ENCODE measurements at places on chromosomes 5 and 9. TPM values are rescaled to one million over a fixed set of nuclear protein-coding genes. Genes with fewer than 3 reads are reported as not detected.

DNA sequence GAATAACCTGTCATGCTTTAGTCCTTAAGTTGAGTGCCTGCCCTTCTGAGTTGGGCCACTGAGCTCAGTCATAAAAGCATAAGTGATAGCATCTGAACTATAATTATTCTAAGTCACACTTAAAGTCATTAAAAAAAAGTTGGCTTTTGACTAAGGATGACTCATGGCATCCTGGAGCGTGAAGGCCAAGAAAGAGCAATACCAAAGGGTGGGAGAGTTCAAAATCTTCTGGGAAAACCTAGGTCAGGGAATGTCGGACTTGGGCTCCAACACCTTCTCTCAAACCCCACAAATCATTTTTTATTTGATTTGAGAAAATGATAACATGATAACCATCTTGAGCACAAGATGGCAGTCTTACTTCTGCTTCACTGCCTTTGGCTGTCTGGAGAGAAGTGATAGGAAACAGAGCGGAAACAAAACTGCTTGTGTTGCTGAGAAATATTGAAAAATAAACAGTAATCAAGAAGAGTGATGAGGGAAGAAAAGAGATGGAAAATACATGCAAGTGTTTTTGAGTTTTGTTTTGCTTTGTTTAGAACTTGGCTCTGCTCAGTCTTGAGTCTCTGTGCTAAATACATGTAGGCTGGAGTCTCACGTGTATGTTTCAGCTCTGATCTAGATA, 16.9 kb upstream of the NTRK2 start:
- peaks cover 3% of the 10 kb centered on the region for H3K27me3 ChIP-seq
- H3K4me1 ChIP-seq = no peaks in the 10 kb centered on the region
- H3K4me3 ChIP-seq = no peak overlapping the region
- no peaks in the 10 kb centered on the region for H3K36me3 ChIP-seq

GRCh38 chr5:111973961-111974360, 217.0 kb upstream of the NREP start:
- H3K4me1 ChIP-seq = no peaks in the 10 kb centered on the region
- DNase-seq = no peak
- no peak overlapping the region for H3K27ac ChIP-seq
- peaks cover 7% of the 10 kb centered on the region for H3K27me3 ChIP-seq

HMCN2 gene
- total RNA-seq = not detected

TLX3 gene
- not detected for total RNA-seq

NLN gene
- total RNA-seq = 32.4 TPM

DNA sequence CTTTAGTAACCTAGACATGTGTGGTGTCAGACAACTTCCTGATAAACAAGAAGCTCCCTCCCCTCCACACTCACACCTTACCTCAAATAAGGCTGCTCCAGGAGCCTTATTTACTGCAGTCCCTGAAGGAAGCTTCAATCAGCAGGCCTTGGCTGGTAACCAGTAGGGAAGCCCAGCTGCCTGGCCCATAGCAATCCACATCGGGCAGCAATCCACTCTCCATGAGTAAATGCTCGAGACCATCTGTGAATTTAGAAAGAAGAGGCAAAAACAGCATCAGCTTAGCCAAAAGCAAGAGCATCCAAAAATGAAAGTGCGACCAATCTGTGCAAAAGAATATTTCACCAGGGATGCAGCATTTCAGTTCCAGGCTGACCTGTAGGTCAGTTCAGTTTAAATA, 213.3 kb upstream of the TUSC1 start:
- no peaks in the 10 kb centered on the region for H3K4me1 ChIP-seq
- no peak overlapping the region for H3K4me3 ChIP-seq
- no peak for DNase-seq
- no peaks in the 10 kb centered on the region for H3K36me3 ChIP-seq

DNA sequence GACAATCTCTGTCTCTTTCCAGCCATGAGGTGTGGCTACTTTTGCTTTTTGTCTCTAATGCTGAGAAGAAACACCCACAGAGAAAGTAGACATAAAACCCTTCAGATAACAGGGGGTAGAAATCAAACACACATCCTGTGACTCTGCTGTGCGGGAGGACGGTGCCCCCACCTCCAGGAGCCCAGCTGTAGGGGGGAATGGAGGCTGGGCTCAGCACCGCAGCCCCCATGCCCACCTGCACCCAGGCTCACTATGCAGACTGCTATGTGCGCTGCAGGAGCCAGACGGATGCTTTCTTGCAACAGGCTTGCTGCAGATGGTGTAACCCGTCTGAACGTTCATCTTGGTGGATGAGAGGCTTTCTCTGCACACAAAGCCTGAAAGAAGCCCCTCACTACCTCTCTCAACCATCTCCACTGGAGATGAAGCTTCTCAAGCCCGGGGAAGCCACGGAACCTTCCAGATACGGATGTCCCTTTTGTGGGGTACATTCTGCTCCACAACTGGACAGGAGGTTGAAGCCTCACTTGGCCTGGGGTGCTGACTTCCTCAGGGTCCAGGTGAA, 207.2 kb downstream of the GADD45G start:
- H3K27me3 ChIP-seq = peaks cover 8% of the 10 kb centered on the region
- H3K36me3 ChIP-seq = no peaks in the 10 kb centered on the region
- no peak overlapping the region for H3K27ac ChIP-seq
- no peak overlapping the region for H3K4me3 ChIP-seq
- H3K4me1 ChIP-seq = peaks cover 10% of the 10 kb centered on the region

DNA sequence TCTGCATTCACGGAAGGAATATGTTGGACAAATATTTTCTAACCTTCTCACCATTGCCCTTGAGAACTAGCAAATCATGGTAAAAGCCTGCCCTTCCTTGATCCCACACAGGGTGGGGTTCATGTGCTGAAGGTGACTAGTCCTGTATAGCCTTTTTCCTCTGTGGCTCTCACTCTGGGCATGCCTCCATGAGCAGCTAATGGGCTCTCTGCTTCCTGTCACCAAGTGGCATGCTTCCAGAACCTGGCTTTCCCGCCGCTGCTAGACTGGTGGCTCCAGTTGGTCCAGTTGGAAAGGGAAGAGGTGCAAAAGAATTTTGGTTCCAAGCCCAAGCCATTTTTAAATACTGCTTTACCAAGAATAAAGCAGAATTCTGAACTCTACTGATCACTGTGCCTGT, 35.5 kb downstream of the FBXO10 start:
- H3K27ac ChIP-seq = no peak overlapping the region
- peaks cover 3% of the 10 kb centered on the region for H3K36me3 ChIP-seq
- no peak overlapping the region for H3K4me3 ChIP-seq
- no peaks in the 10 kb centered on the region for H3K27me3 ChIP-seq

- no peak overlapping the region for H3K4me3 ChIP-seq
- no peaks in the 10 kb centered on the region for H3K4me1 ChIP-seq
- H3K27me3 ChIP-seq = no peaks in the 10 kb centered on the region
- peaks cover 4% of the 10 kb centered on the region for H3K36me3 ChIP-seq
- no peak overlapping the region for H3K27ac ChIP-seq
- DNase-seq = no peak
Measured at GRCh38 chr9:85658716-85659115, 83.0 kb downstream of the AGTPBP1 start.

IER5L gene
- total RNA-seq = 1.6 TPM

SGCD gene
- not detected for total RNA-seq

GRCh38 chr5:72656331-72656730, 149.1 kb upstream of the ZNF366 start:
- H3K27me3 ChIP-seq = no peaks in the 10 kb centered on the region
- H3K36me3 ChIP-seq = no peaks in the 10 kb centered on the region
- H3K27ac ChIP-seq = no peak overlapping the region
- DNase-seq = no peak
- H3K4me3 ChIP-seq = no peak overlapping the region

- H3K4me1 ChIP-seq = no peaks in the 10 kb centered on the region
- no peak overlapping the region for H3K27ac ChIP-seq
Measured at GRCh38 chr5:164027738-164028137, 522.3 kb downstream of the MAT2B start.

DNA sequence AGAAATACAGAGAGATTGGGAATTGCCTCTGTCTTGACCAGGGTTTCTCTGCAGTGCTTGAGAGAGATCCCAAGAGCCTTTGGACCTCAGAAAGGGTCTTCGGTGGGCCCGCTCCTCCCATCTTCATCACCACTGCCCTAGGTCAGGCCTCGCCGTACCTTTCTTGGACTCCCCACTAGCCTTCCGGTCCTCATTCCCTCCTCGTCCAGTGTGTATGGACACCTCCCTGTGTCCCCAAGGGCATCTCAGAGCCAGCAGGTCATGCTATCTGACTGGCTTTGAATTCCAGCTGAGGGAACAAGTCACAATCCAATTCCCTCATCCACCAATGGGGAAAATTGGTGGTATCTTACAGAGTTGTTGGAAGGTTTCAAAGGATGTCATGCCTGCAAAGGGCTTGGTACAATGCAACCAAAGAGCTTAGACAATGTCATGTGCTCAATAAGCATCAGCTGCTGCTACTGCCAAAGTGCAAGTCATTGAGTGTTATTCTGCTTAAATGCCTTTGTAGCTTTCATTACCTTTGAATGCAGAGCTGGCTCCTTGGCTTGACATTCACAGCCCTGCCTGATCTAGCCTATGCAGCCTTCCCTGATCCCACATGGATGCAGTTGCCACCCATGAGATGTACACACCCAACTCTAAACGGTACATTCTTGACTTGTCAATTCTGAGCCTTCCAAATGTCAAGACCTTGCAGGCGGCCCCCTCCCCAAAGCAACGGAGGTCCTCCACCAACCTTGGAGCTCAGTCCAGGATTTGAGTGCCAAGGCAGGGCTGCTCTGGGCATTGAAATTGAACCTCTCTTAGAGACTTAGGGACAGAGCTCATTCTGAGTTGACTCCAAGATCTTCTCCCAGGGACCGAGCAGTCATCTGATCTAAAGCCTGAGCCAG, 58.0 kb downstream of the HRH2 start:
- no peak for DNase-seq
- peaks cover 6% of the 10 kb centered on the region for H3K4me1 ChIP-seq
- H3K4me3 ChIP-seq = no peak overlapping the region
- H3K27ac ChIP-seq = no peak overlapping the region
- H3K36me3 ChIP-seq = peaks cover 1% of the 10 kb centered on the region

GRCh38 chr5:143600396-143601075, 197.1 kb upstream of the NR3C1 start:
- H3K4me1 ChIP-seq = peaks cover 17% of the 10 kb centered on the region
- DNase-seq = no peak
- H3K4me3 ChIP-seq = no peak overlapping the region
- peaks cover 9% of the 10 kb centered on the region for H3K27me3 ChIP-seq

ZNF658 gene
- total RNA-seq = 1.7 TPM

DNA sequence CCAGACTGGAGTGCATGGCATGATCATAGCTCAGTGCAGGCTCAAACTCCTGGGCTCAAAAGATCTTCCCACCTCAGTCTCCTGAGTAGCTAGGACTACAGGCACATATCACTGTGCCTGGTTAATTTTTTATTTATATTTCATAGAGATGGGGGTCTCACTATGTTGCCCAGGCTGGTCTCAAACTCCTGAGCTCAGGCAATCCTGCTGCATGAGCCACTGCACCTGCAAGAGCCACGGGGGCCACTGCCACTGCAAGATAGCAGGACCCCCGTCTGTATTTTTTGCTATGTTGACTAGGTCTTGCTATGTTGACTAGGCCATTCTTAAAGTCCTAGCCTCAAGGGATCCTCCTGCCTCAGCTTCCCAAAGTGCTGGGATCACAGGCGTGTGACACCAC, 6.5 kb downstream of the CYSTM1 start:
- no peaks in the 10 kb centered on the region for H3K36me3 ChIP-seq
- H3K27me3 ChIP-seq = no peaks in the 10 kb centered on the region
- no peak for DNase-seq

DNA sequence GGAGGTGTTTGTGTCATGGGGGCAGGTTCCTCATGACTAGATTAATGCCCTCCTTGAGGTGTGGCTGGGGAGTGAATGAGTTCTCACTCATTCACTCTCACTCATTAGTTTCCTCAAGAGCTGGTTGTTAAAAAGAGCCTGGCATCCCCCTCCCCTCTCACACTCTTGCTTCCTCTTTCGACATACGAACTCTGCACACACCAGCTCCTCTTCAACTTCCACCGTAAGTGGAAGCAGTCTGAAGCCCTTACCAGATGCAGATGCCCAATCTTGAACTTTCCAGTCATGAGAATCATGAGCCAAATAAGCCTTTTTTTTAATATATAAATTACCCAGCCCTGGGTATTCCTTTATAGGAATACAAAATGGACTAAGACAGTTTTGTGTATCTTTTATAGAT, 82.5 kb downstream of the SPRY4 start:
- H3K27ac ChIP-seq = no peak overlapping the region
- no peaks in the 10 kb centered on the region for H3K36me3 ChIP-seq
- H3K4me1 ChIP-seq = no peaks in the 10 kb centered on the region
- H3K4me3 ChIP-seq = no peak overlapping the region
- no peak for DNase-seq
- H3K27me3 ChIP-seq = no peaks in the 10 kb centered on the region

GABRA6 gene
- total RNA-seq = not detected

GRCh38 chr9:133793471-133793870, 55.3 kb upstream of the SARDH start:
- H3K4me1 ChIP-seq = peaks cover 2% of the 10 kb centered on the region
- no peaks in the 10 kb centered on the region for H3K36me3 ChIP-seq
- H3K27me3 ChIP-seq = peaks cover 2% of the 10 kb centered on the region
- H3K27ac ChIP-seq = no peak overlapping the region

DNA sequence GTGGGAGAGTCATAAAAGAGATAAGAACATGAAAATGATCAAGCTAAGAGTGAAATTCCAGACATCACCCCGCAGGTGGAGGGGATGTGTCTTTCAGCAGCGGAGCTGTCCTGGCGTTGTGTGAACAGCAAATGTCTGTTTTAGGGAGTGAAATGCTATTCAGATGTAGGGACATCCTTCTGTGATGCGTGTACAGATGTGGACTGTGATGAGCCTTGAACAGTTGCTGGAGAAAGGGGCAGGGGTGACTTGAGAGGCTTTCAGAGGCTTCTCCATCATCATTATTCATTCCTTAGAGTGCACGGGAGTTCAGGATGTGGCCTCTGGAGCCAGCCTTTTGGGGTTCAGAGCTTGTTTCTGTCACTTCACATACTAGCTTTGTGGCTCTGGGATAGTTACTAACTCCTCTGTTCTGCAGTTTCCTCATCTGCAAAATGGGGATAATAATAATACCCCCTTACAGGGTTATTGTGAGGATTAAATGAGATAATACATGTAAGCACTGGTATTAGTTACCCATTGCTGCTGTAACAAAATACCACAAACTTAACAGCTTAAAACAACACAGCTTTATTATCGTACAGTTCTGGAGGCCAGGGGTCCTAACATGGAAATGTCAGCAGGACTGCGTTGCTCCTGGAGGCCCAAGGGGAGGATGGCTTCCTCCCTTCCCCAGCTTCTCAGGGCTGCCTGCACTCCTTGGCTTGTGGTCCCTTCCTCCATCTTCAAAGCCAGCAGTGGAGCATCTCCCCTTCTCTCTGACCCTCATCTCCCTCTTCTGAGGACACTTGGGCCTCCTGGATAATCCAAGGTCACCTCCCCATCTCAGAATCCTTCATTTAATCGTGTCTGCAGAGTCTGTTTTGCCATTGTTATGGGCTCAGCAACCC, 9.4 kb downstream of the TRAF1 start:
- H3K4me3 ChIP-seq = peak overlapping the region; percentile 53
- DNase-seq = peak; percentile 9
- H3K4me1 ChIP-seq = peaks cover 88% of the 10 kb centered on the region
- H3K36me3 ChIP-seq = peaks cover 87% of the 10 kb centered on the region
- no peaks in the 10 kb centered on the region for H3K27me3 ChIP-seq
